Vagina (tissue), 2 donors: ENCODE measurements at places on chromosomes 11 and 22. TPM values are rescaled to one million over a fixed set of nuclear protein-coding genes. Genes with fewer than 3 reads are reported as not detected.

BAD gene
- total RNA-seq = 83.5 TPM

CYTH4 gene
- 16.2 TPM for total RNA-seq

- DNase-seq = no peak
Observed at GRCh38 chr22:33717694-33718396, 202.4 kb downstream of the LARGE1 start.

- no peak for DNase-seq
Observed at GRCh38 chr22:20946080-20946986, 20.7 kb upstream of the AIFM3 start.

GRCh38 chr11:44913502-44913901 is 37.2 kb downstream of the TP53I11 start:
- DNase-seq = no peak

GRCh38 chr11:117002639-117003299 is 95.5 kb downstream of the SIK3 start:
- no peak for DNase-seq

- DNase-seq = no peak
Observed at GRCh38 chr11:69538854-69539253, 57.4 kb downstream of the LINC01488 start.

DNA sequence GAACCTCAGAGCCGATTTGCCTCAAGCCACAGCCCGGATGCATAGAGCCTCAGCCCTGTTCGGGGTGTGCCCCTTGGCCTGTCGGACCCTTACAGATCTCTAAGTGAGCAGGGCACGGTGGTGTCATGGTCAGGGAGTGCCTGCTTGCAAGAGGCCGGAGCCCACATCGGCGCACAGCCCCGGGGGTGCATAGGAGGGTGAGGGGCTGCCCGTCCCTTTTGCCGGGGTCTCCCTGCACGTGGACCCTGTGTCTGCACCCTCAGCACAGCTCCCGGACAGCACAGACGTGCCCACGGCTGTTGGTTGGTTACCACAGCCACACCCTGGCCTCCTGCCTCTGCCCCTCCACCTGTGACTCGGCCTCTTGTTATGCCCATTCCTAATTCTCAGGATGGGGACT is 6.5 kb downstream of the RAB36 start:
- no peak for DNase-seq
